Frontal cortex (tissue), 4 donors: ENCODE measurements at places on chromosomes 3 and 15. TPM values are rescaled to one million over a fixed set of nuclear protein-coding genes. Genes with fewer than 3 reads are reported as not detected.

The XCR1 gene
- not detected for total RNA-seq

The DAZL gene
- total RNA-seq: not detected

The STARD9 gene
- total RNA-seq: 5.3 TPM

The GP9 gene
- total RNA-seq: not detected

The SLC51A gene
- not detected for total RNA-seq

The GPR62 gene
- total RNA-seq: 0.41 TPM

The CASR gene
- not detected for total RNA-seq

The PTH1R gene
- total RNA-seq: 2.0 TPM

The MESD gene
- total RNA-seq: 12.2 TPM

The AMIGO3 gene
- not detected for total RNA-seq

The CD47 gene
- 444 TPM for total RNA-seq

The GOLGA8S gene
- total RNA-seq: not detected

The RGMA gene
- total RNA-seq: 6.1 TPM

The OR5H14 gene
- total RNA-seq: not detected

The GPX1 gene
- total RNA-seq: 80.3 TPM

The NR2E3 gene
- total RNA-seq: not detected

The NLGN1 gene
- 59.1 TPM for total RNA-seq

The LTF gene
- total RNA-seq: 0.41 TPM

The TNNC1 gene
- 0.41 TPM for total RNA-seq

The LDHAL6B gene
- not detected for total RNA-seq

The CNTN4 gene
- 134 TPM for total RNA-seq

The MAN2C1 gene
- 58.7 TPM for total RNA-seq

The EPHB1 gene
- 16.7 TPM for total RNA-seq

The MTMR10 gene
- total RNA-seq: 6.1 TPM

The ROPN1B gene
- total RNA-seq: 2.0 TPM

The AHSG gene
- not detected for total RNA-seq

The FBXW12 gene
- 1.6 TPM for total RNA-seq

The ITGB5 gene
- total RNA-seq: 20.4 TPM

The NMNAT3 gene
- 6.9 TPM for total RNA-seq

The HRG gene
- not detected for total RNA-seq

The CCDC39 gene
- 0.82 TPM for total RNA-seq

The HYAL1 gene
- 0.41 TPM for total RNA-seq

The CD200R1 gene
- total RNA-seq: 0.82 TPM

The GOLGA6B gene
- total RNA-seq: not detected

The WDR93 gene
- total RNA-seq: 0.41 TPM

The CCDC54 gene
- not detected for total RNA-seq

The C3orf49 gene
- not detected for total RNA-seq

The CHST2 gene
- 44.4 TPM for total RNA-seq

The CYP1A2 gene
- not detected for total RNA-seq

The TMEM158 gene
- 19.6 TPM for total RNA-seq

The CLRN1 gene
- not detected for total RNA-seq

The C3orf22 gene
- not detected for total RNA-seq

The MUSTN1 gene
- not detected for total RNA-seq

The MFN1 gene
- 109 TPM for total RNA-seq

The FANCD2OS gene
- not detected for total RNA-seq

The FBLN2 gene
- total RNA-seq: 5.3 TPM

The CHRM5 gene
- 0.41 TPM for total RNA-seq

The TMCO5A gene
- not detected for total RNA-seq

The ACTRT3 gene
- total RNA-seq: 3.3 TPM
